Activated naive CD4-positive, alpha-beta T cell treated with anti-CD3 and anti-CD28 coated beads for 36 hours (primary cell): ENCODE measurements at places on chromosomes 3 and 15.
A peak's percentile ranks its signal among the peaks of the same experiment; 100 is the strongest.

DNA sequence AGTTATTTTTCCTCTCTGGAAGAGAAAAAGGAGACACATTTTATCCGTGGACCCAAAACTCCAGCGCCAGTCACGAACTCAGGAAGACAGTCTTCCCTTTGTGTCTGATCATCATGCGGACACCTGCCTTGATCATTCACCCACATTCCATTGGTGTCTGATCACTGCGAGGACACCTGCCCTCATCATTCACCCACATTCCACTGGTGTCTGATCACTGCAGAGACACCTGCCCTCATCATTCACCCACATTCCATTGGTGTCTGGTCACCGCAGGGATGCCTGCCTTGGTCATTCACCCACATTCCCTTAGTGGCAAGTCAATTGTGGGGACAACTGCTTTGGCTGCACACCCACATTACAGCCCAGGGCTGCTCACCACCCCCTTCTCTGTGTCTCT, 148.9 kb downstream of the ROBO1 start:
- no peak overlapping the region for H3K27ac ChIP-seq
- no peaks in the 10 kb centered on the region for H3K4me1 ChIP-seq
- no peaks in the 10 kb centered on the region for H3K27me3 ChIP-seq
- DNase-seq: no peak
- H3K4me3 ChIP-seq: no peak overlapping the region

DNA sequence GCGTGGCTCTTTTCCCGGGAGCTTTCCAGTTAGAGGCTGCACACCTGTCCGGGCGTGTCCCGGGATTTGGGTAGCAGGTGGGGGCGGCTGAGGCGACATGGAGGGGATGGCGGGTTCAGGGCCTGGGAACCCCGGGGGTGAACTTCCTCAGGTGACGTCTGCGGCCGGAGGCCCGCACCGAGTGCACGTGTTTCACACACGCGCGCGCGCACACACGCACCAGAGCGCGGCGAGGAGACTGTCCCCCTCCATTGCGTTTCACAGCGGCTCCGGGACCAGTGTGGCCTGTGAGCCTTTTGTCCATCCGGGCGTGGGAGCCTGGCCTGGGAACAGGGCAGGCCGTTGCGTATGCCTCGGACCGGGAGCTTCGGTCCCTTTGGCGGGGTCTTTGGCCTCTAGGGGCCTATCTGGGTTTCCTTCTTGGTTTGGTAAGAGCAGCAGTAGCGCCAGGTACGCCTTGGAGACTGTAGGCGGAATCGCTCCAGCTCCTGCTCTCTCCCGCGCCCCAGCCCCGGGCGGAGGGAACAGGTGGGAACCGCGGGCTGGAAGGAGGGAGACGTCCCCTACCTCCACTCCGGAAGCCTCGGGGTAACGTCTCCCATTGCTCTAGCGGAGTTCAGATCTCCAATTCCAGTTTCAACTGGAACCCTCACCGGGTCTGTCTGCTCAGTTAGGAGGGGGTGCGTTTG, 220.0 kb downstream of the MEIS2 start:
- peaks cover 88% of the 10 kb centered on the region for H3K27me3 ChIP-seq
- no peak overlapping the region for H3K27ac ChIP-seq
- H3K4me3 ChIP-seq: no peak overlapping the region
- H3K36me3 ChIP-seq: no peaks in the 10 kb centered on the region
- H3K4me1 ChIP-seq: peaks cover 24% of the 10 kb centered on the region
- no peak for DNase-seq

- H3K4me3 ChIP-seq: no peak overlapping the region
- H3K36me3 ChIP-seq: no peaks in the 10 kb centered on the region
- no peaks in the 10 kb centered on the region for H3K27me3 ChIP-seq
- no peak for DNase-seq
Measured at GRCh38 chr3:176651622-176652021, 545.7 kb downstream of the TBL1XR1 start.

DNA sequence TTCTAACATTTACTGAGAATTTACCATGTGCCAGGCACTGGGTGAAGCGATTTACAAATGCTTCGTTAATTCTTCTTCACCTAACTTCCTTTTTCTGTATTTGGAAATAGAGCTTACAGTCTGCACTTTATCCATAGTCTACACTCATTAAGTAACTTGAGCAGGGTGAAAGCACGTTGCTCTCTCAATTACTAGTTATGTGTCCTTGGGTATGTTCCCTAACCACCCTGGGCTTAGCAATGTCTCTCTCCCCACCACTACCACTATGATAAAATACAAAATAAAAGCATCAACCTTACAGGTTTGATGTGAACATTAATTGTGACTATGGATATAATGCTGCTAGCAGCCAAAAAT, 172.9 kb upstream of the SLC2A2 start:
- H3K4me3 ChIP-seq: no peak overlapping the region
- no peak for DNase-seq
- H3K4me1 ChIP-seq: peaks cover 9% of the 10 kb centered on the region
- H3K36me3 ChIP-seq: peaks cover 12% of the 10 kb centered on the region

DNA sequence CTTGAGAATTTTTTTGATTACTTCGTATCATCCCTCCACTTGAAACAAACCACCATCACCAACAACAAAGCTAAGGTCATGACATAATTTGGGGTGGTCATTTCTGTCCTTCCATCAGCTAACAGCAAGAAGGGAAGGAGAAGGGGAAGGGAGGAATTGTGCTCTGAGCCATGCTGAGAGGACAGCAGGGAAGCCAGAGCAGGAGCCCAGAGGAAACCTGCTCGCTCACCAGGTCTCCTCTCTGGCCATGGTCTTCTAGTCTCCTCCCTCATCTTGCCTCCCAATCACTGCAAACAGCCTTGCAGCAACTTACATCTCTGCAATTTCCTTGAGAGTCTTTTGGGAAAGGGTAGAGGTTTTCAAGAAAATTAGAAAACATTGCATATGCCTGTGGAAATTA, 196.7 kb downstream of the SSR3 start:
- H3K4me1 ChIP-seq: no peaks in the 10 kb centered on the region
- H3K27me3 ChIP-seq: peaks cover 2% of the 10 kb centered on the region
- no peak overlapping the region for H3K4me3 ChIP-seq
- no peaks in the 10 kb centered on the region for H3K36me3 ChIP-seq
- H3K27ac ChIP-seq: no peak overlapping the region

DNA sequence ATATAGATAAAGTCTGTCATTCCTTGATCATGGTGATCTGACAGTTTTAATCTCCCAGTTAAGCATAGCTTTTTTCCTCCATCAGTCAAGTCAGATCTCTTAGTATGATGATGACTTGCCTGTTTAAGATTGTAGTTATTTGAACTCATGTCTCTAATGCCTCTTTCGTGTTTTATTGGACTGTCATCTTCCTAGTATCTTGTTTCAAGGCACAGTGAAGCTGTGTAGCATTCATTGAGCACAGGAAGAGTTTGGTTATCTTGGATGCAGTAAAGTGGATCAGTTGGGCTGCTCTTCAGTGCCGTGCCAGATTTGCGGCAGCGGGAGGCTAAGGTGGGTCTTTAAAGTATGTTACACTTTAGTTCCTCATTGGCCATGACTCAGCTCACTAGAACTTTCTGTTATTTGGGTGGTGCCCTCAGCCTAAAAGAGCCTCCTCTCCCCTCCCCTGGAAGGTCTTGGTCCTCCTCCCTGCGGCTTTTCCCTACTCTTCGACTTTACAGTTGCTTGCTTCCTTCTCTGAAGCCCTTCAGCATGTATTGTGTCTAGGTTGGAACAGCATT, 45.7 kb upstream of the SKOR1 start:
- H3K27me3 ChIP-seq: no peaks in the 10 kb centered on the region
- H3K27ac ChIP-seq: no peak overlapping the region
- no peaks in the 10 kb centered on the region for H3K36me3 ChIP-seq
- H3K4me3 ChIP-seq: no peak overlapping the region
- peaks cover 15% of the 10 kb centered on the region for H3K4me1 ChIP-seq

DNA sequence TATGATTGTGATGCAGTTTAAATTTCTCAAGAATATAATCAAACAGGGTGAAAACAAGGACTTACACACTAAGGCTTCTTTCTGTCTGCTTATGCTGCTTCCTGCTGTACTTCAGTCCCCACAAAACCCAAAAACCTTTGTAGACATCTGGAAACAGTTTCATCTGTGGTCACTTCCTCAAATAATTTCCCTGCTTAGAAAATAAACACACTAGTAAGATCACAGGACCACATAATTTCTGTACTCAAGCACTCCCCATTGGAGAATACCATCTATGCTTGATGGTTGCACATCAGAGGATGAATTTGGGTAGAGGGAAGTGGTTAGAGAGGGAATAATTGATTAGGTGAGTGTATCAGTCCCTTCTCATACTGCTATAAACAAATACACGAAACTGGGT, 266.2 kb downstream of the LSAMP start:
- H3K4me1 ChIP-seq: no peaks in the 10 kb centered on the region
- DNase-seq: no peak
- H3K36me3 ChIP-seq: no peaks in the 10 kb centered on the region

GRCh38 chr15:76931397-76932134, at the start of gene RCN2:
Gene RCN2, plus strand, starts transcription at chr15:76931749. Its CDS starts 93 bp downstream, at chr15:76931842.
- H3K4me3 ChIP-seq: peak within 1 kb of the TSS; percentile 90
- peaks cover 19% of the 10 kb centered on the region for H3K36me3 ChIP-seq
- peak; percentile 95 for DNase-seq

- DNase-seq: no peak
- H3K36me3 ChIP-seq: no peaks in the 10 kb centered on the region
- no peaks in the 10 kb centered on the region for H3K27me3 ChIP-seq
- H3K27ac ChIP-seq: no peak overlapping the region
- no peak overlapping the region for H3K4me3 ChIP-seq
- peaks cover 6% of the 10 kb centered on the region for H3K4me1 ChIP-seq
Measured at GRCh38 chr3:178072391-178073305, 463.6 kb upstream of the KCNMB2 start.

DNA sequence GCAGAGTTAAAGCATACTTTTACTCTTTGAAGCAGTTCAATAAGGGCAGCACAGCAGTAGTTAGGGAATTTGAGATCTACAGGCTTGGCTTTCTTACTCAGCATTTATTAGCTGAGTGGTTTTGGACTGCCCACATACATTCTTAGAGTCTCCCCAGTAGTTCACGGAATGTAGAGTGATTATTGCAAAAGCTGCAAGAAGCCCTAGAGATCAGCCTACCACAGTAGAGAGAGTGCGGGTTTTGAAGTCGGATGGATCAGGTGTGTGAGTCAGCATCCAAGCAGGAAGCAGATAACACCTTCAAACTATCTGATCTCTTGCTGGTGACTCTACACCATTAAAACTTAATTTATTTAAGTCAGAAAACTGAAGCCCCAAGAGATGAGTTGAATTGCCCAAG, 171.9 kb downstream of the SYNPR start:
- no peak overlapping the region for H3K27ac ChIP-seq
- H3K4me3 ChIP-seq: no peak overlapping the region
- no peaks in the 10 kb centered on the region for H3K36me3 ChIP-seq
- DNase-seq: no peak

GRCh38 chr3:13559764-13560525, 11.0 kb downstream of the FBLN2 start:
- peaks cover 3% of the 10 kb centered on the region for H3K27me3 ChIP-seq
- H3K4me1 ChIP-seq: no peaks in the 10 kb centered on the region
- H3K27ac ChIP-seq: no peak overlapping the region

DNA sequence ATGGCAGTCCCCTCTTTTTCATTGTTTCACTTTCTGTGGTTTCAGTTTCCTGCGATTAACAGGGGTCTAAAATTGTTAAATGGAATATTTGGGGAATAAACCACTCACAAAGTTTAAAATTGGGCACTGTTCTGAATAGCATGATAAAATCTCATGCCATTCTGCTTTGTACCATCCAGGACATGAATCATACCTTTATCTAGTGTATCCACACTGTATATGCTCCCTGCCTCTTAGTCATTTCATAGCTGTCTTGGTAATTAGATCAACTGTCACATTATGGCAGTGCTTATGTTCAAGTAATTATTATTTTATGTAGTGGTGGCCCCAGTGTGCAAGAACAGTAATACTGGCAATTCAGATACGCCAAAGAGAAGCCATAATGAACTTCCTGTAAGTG, 734.5 kb downstream of the ZPLD1 start:
- H3K27me3 ChIP-seq: no peaks in the 10 kb centered on the region
- no peaks in the 10 kb centered on the region for H3K36me3 ChIP-seq
- H3K27ac ChIP-seq: no peak overlapping the region
- no peak for DNase-seq
- no peak overlapping the region for H3K4me3 ChIP-seq
- H3K4me1 ChIP-seq: no peaks in the 10 kb centered on the region

- peak; percentile 41 for DNase-seq
- H3K36me3 ChIP-seq: no peaks in the 10 kb centered on the region
- H3K4me3 ChIP-seq: no peak overlapping the region
- peaks cover 3% of the 10 kb centered on the region for H3K4me1 ChIP-seq
- H3K27me3 ChIP-seq: no peaks in the 10 kb centered on the region
- H3K27ac ChIP-seq: no peak overlapping the region
Measured at GRCh38 chr3:183895296-183895695, 10.6 kb upstream of the PARL start.

- H3K27me3 ChIP-seq: peaks cover 6% of the 10 kb centered on the region
- H3K4me3 ChIP-seq: no peak overlapping the region
- DNase-seq: no peak
- H3K27ac ChIP-seq: no peak overlapping the region
- H3K36me3 ChIP-seq: no peaks in the 10 kb centered on the region
Measured at GRCh38 chr15:91790836-91791235, 62.7 kb upstream of the SLCO3A1 start.
